ENCODE measurements at places on chromosomes 16 and 17.
A peak's percentile ranks its signal among the peaks of the same experiment; 100 is the strongest.

DNA sequence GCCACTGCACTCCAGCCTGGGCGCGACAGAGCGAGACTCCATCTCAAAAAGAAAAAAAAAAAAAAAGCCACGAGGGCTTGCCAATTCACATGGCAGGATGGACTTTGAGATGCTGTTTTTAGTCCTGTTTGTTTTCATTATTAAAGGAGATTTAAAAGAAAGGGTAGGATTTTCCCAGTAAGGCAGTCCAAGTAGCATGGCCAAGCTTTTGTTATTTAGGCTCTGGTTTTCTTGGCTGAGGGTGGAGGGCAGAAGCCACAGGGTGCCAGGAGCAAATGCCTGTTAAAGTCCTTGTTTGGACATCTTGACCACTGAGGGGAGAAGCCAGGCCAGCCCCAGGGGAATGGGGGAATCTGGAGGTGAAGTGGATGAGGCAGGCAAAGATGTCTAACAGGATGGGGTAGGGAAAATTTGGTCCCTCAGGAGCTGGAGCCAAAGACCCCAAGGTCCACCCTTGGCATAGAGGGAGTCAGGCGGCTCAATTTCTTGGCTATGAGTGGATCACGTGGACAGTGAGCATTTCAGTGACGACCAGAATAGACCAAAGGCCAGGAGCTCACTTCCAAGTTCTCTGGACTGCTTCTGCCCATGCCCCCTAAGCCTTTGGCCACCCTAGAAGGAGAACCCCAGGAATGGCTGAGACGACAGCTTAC is 20.8 kb upstream of the PLLP start:
- no peak for DNase-seq

DNA sequence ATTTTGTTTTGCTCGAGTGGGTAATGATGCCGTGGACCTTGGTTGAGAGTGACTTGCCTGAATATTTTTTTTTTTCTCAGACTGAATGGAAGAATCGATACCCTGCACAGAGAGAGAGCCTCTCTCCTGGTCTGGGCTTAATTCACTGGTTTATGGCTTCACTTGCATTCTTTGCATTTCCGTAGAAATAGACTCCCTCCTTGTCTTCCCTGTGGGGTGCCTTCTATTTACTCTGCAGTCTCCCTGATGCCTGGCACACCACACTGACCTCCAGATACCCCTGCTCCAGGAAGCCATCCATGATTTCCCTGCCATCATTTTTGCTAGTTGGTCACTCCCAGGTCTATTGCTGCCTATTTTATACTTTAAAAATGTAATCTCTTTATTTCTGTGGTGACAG is 238.0 kb downstream of the SNX29 start:
- DNase-seq, result no peak

DNA sequence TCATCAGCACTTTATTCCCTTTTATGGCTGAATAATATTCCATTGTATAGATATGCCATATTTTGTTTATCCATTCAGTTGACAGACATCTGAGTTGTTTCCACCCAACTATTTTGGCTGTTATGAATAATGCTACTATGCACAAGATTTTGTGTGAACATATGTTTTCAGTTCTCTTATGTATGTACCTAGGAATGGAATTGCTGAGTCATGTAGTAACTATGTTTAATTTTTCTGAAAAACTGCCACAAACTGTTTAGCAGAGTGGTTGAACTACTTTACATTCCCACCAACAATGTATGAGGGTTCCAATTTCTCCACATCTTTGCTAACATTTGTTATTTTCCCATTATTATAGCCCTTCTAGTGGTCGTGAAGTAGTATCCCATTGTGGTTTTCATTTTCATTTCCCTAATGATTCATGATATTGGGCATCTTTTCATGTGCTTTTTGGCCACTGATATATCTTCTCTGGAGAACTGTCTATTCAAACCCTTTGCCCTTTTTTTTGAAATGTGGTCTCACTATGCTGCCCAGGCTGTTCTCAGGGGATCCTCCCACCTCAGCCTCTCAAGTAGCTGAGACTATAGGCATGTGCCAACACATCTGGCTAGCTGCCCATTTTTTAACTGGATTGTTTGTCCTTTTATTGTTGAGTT is 26.3 kb downstream of the SMURF2 start:
- DNase-seq, result no peak

GRCh38 chr17:17818088-17818526 is 18.7 kb downstream of the SREBF1 start:
- no peak for DNase-seq

GRCh38 chr17:42411361-42411760 is 11.7 kb downstream of the CAVIN1 start:
- no peak for DNase-seq

DNA sequence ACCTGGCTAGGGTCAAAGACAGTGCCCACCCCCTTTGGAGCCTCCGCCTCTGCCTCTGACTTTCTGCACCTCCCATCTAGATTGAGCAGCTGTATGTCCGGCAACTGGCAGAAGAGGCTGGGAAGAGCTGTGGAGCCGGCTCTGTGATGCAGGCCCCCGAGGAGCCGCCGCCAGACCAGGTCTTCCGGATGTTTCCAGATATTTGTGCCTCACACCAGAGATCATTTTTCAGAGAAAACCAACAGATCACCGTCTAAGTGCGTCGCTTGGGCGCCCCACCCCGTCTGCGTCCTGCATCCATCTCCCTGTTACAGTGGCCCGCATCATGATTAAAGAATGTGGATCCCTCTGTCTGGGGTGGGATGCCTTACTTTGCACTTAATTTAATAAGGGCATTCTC is 22.1 kb downstream of the IRF8 start:
- DNase-seq, result no peak

- DNase-seq, result peak; percentile 68
Observed at GRCh38 chr16:24670623-24671454, 58.6 kb upstream of the TNRC6A start.

DNA sequence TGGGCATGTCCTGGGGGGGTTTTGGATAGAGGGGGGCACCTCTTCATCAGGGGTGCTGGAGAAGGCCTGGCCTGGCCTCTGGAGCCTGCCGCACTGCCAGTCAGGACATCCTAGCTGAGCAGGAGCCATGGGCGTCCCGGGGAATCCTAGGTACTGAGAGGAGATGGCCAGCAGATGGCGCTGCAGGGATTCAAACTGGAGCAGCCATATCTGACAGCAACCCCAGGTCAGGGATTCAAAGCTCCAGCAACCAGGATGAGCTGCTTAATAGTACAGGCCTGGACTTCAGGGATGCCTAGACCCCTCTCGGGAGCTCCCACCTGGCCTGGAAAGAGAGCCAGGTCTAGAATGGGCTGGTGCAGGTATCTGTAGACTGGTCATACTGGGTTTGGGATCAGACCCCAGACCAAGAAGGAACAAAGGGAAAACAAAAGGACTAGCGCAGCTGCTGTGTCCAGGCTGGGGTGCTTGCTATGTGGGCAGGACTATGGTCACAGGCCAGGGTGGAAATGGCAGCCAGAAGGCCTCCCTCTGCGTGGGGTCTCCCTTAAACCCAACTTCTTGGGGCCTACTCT is 306.9 kb upstream of the RBFOX1 start:
- DNase-seq, result no peak

GRCh38 chr17:46162866-46163265 is 30.4 kb downstream of the KANSL1 start:
- DNase-seq, result no peak

DNA sequence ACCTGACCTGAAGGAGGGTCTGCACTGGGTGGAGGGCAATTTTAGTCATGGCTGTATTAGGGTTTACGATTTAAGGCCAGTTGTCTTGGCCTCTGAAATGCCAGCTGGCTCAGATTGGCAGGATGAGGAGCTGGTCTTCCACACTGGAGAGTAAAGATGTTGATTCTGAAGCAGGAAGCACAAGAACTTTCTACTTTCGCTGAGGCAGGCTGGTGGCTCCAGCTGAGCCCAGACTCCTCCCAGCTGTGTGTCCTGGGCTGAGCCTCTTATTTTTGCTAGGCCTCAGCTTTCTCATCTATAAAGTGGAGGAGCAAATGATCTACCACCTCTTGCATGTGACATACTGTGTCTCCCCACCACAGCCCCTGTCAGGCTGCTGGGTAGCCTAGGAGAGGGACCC is 74.4 kb downstream of the MRM1 start:
- DNase-seq, result no peak

DNA sequence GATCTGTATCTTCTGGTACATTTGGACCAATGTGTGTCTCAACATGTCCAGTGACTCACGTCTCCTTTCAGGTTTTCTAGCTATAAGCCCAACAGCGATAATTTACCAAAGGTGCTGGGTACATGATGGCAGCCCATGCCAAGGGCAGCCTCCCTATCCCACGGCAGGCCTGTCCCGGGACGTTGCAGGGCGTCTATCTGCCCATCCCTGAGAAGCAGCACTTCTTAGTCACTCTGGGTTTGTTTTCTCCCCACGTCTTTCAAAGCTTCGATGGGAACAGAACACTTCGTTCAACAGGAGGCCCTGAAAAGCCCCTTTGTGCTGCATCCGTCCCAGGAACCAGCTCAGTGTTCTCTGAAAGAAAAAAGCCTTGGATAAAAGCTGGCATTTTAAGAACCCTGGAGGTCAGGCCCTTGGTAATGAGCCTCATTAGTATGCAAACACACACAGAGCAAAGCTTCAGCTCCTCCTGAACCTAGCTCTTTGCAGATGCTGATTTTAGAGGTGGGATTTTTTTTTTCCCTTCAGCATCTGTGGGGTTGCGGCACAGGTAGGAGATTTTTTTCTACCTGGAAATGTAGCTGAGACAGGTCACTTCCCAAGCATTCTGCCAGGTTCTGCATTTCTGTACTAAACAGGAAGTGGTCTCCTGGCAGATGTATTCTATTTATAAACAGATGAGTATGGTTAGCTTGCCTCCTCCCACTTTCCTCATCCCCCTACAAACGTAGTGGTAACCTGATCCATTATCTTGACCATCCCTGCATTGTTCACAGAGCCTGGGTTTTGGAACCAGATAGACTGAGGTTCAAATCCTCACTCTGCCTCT is 17.5 kb upstream of the MT4 start:
- no peak for DNase-seq

DNA sequence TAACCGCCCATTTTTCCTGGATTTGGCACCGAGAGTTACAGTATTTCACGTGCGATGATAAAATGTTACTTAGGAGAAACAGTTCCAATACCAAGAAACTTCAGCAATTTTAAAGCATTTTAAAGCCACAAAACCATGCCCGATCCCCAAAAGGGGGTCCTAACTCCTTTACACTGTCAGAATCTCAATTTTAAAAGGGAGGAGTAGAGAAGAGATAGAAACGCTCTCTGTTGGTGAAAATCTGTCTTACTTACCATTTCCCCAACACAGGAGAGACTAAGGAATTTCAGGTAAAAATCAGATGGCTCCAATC is 526 bp upstream of the RNASEK start:
- no peak for DNase-seq

DNA sequence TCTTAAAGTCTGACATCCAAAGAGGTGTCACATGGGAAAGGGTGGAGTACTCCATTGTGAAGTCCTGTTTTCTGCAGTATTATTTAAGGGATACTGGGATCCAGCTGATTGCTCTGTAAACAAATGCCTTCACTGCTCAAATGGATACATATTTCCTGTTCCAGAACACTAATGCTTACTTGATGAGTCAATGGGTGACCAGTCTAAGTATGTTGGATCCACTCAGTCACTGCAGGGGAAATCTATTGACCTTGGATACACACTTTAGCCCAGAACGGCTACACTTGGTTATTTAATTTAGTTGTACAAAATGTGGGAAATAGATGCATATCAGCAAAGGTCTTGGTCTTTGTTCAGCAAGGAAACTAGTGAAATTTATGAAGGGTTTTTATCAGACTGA is 261.4 kb downstream of the MAP2K4 start:
- no peak for DNase-seq

Data from NCI-H446 treated with DMSO at 0.1 percent for 48 hours (cell line).